ENCODE measurements at places on chromosomes 16 and 17. TPM values are rescaled to one million over a fixed set of nuclear protein-coding genes. Genes with fewer than 3 reads are reported as not detected.

Gene TNS4
- not detected for total RNA-seq

- no peak for DNase-seq
Measured at GRCh38 chr17:34654276-34654880, 75.0 kb downstream of the TMEM132E start.

DNA sequence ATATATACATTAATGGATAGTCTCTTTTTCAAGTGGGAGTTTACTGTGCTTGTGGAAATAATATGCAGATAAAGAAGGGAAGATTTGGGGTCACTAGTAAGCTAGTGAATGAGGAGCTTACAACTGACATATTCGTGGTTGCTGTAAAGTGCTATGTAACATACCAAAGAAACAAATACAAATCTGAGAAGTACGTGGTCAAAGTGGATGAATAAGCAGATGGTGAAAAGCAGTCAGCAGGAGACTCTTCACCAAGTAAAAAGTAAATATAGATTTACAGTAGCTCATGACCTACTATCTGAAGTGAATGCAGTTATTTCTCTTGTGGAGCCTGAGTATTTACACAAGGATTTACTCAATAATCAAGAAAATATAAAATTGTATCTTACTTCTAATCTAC is 136.6 kb upstream of the ELAC2 start:
- no peak for DNase-seq

DNA sequence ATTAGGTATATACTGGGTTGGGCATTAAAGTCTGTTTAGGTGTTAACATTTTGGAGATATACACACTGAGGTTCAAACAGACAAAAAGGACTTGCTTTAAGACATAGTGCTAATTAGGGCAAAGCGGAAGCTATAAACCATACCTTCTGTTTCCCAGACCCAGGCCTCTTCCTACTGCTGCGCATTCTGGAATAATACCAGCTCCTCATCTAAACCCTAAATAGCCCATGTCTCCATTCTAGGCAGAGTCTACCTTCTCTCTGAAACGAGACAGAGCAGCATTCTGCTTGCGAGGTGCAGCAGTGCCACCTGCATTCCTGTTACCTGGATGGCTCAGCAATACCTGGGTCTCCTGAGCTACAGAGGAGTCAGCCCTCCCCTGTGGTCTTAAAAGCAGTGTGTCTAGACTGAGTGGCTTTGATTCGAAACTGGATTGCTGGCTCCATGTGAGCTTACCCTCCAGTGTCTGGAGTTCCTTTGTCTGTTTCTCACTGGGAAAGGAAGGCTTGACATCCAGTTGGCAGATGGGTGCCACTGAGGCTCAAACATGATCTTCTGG is 6.4 kb downstream of the YPEL2 start:
- DNase-seq: no peak

DNA sequence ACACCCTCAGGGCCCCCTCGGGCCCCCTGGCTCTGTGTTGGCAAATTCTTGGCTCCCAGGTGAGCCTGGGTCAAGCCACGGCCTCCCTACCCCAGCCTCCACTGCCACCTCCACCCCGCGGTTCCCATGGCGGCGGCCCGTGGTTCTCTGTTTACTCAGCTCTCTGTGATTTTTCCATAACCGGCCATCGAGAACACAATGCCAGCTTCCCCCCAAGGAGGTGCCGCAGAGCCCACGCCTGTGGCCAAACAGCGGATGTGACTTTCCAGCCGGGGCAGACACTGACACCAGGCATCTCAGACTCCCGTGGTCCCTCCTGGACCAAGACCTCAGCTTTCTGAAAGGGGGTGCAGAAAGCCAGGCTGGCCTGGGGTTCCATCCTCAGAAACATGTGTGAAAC is 21.6 kb upstream of the ATP2A3 start:
- DNase-seq: no peak

Gene GSG1L
- not detected for total RNA-seq

GRCh38 chr16:31105677-31106213 is 2.4 kb upstream of the BCKDK start:
- peak; percentile 77 for DNase-seq

GRCh38 chr16:3574195-3574594 is 3.0 kb downstream of the NLRC3 start:
- DNase-seq: no peak

DNA sequence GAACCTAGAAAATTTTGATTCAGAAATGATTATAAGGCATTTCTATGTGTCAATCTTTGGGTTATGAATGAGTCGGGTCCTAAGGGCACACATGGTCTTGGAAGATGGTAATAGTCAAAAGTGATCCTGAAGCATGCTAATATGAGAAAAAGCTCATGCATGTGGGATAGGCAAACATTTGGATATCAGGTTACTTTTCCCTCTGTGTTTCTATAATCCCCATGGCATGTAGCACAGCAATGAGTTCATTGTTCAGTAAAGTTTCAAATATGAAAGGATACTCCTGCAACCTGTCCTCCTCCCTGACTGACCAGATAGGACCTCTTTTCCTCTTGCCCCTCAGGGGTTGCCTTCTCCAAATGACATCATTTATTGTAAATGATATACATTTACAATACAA is 249.9 kb upstream of the MON1B start:
- no peak for DNase-seq

DNA sequence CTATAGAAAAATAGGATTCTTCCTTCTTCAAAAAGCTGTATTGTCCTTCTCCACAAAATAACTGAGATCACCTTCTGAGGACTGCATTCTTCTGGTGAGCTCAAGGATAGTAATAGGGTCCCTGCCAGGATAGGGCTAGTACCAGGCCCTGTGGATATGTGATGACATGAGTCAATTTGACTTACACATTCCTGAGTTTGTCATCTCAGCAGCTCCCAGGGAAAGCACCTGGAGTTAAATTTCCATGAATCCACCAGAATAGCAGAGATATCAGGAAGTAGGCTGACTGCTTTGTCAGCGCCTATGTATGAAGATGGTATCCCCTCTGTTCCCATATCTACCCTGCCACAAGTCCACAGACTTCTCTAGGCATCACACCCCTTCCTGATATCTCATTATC is 225.8 kb downstream of the PMP22 start:
- no peak for DNase-seq

DNA sequence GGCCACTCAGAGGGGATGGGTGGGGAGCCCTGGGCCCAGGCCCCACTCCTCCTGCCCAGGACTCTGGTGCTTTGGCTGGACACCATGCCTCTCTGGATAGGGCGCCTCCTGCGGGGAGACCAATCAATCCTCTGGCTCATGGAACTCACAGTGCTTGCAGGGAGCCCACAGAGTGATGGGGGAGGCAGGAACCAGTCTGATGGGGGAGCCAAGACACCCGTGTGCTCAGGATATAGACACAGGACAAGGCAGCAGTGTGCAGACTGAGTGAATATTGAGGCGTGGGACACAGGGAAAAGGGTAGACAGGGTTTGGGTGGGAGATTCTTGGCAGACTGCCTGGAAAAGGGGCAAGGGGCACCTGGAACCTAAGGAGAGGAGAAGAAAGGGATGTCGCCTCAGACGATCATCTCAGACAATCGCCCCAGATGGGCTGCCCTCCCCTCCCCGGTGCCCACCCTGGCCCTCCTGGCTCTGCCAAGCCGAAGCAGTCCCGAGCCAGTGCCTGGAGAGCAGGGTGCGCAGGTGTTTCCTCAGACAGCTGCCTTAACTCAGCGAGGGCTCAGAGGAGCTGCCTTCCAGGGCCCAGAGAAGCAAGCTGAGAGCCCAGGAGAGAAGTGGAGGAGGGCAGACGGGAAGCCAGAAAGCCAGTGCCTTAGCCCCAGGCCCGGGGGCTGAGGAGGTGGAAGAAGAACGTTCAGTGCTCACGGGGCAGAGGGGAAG is 37.4 kb upstream of the DLX4 start:
- no peak for DNase-seq

Gene MFSD6L
- total RNA-seq: not detected

DNA sequence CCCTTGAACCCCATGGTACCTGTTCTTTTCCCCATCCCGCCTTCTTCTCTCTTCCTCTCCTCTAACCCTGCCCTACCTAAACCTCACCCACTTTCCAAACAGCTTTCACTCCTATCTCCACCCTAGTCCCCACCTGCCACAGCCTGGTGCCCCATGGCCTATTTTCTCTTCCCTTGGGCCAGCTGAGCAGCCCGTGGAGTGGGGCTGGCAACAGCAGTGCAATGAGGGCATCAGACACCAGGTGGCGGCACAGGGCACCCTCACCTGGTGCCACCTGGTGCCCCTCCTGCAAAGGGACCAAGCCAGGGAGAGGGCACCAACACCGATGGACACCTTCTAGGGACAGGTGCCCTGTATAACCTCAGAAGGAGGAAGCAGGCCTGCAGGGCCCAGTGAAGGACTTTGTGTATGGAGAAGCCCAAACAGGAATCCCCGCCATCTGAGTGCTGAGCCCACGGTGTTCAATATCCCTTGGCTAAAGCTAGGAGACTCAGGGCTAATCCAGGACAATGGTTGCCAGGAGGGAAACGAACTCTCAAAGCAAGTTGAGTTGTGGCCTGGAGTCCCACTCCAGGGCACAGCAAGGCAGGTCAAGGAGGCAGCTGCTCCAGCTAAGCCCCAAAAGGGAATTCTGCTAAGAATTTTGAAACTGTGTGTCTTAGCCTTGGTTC is 4.0 kb upstream of the ABCC3 start:
- DNase-seq: peak; percentile 52

Gene SHISA6
- total RNA-seq: not detected

- no peak for DNase-seq
Measured at GRCh38 chr16:66651474-66651765, 45.1 kb downstream of the CMTM4 start.

Gene DPEP3
- total RNA-seq: not detected

DNA sequence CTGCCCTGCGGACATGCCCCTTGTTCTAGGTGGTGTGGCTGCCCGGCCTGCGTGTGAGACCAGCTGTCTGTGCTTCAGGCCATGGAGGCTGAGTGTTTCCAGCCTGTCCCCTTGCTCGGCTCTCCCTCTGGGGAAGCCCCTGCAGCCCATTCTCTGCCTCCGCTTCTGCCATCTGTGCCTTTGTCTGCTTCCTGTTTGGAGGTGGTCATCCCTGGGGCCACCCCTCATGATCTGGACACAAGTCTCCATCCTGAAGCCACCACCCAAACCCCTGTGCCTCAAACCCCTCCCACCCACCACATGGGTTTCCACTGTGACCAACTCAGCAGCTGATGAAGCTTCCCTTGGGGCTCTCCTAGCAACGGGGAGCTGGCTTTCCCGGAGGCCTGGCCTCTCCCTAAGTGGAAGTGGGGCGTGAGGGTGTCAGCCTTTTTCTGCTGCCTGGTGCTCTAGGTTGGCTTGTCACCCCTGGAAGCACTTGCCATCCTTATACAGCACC is 184.9 kb downstream of the SEC14L1 start:
- no peak for DNase-seq

Gene TUBB3
- total RNA-seq: 219 TPM

GRCh38 chr17:10976401-10976800 is 138.5 kb upstream of the PIRT start:
- no peak for DNase-seq

Gene KSR1
- total RNA-seq: 4.4 TPM

Gene CD68
- 74.5 TPM for total RNA-seq

Measured in SK-MEL-5 (cell line).